ENCODE measurements at places on chromosomes 13 and 19.

DNA sequence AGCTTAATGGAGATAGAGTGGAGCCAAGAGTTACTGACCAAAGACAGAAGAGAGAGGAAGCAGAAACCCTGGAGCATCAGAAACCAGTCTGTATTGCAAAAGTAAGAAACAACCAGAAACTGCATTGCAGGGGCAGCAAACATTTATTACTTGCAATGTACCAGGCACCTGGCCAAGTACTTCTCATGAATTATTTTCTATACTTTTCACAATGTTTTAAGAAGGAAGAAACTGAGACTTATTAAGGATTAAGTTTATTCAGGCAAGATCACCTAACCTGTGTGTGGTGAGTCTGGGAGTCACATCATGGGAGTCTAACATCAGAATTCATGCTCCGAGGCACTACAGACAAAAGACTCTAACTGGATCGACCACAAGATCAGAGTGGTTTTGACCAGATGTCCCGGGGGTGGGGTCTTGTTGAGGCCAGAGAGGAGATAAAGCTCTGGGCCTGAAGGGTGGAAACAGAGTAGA lies 47.4 kb downstream of the TNFRSF19 start:
- DNase-seq = no peak

GRCh38 chr13:59960683-59961082 lies 203.0 kb downstream of the DIAPH3 start:
- DNase-seq = no peak

GRCh38 chr13:70388935-70389334 lies 280.7 kb upstream of the KLHL1 start:
- DNase-seq = no peak

- DNase-seq = no peak
These were observed 289.9 kb downstream of the DACH1 start for GRCh38 chr13:71577127-71577526.

DNA sequence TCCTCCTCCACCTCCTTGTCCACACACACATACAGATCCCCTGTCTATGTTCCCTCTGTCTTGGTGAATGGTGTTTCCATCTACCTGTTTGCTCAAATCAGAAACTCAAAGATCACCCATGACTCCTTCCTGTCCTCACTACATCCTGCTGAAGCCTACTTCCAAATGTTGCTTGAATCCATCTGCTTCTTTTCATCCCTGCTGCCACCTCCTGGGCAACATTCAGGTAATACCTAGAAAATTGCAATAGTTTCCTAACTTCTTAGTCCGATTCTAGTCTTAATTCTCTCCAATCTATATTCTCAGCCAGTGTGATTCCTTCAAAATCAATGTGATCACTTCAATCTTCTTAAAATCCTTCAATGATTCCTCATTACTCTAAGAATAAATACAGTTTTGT lies 155.5 kb upstream of the STARD13 start:
- no peak for DNase-seq
